ENCODE measurements at places on chromosomes 11 and 22.
A peak's percentile ranks its signal among the peaks of the same experiment; 100 is the strongest.

DNA sequence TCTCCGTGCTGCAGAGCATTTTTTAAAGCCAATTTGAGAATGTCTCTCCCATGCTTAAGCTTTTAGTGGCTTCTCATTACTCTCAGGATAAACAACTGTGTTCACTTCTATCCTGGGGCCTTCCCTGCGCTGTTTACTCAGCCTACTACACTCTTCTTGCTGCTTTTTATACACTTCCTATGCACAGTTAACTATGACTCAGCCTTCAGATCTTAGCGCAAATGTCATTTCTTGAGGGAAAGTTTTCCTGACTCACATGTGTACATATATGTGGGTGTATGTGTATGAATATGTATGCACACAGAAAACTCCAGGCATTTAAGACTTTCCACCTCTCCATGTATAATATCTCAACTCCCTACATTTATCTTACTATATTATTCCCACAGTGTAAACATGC is 9.8 kb downstream of the THAP12 start:
- no peak for DNase-seq

DNA sequence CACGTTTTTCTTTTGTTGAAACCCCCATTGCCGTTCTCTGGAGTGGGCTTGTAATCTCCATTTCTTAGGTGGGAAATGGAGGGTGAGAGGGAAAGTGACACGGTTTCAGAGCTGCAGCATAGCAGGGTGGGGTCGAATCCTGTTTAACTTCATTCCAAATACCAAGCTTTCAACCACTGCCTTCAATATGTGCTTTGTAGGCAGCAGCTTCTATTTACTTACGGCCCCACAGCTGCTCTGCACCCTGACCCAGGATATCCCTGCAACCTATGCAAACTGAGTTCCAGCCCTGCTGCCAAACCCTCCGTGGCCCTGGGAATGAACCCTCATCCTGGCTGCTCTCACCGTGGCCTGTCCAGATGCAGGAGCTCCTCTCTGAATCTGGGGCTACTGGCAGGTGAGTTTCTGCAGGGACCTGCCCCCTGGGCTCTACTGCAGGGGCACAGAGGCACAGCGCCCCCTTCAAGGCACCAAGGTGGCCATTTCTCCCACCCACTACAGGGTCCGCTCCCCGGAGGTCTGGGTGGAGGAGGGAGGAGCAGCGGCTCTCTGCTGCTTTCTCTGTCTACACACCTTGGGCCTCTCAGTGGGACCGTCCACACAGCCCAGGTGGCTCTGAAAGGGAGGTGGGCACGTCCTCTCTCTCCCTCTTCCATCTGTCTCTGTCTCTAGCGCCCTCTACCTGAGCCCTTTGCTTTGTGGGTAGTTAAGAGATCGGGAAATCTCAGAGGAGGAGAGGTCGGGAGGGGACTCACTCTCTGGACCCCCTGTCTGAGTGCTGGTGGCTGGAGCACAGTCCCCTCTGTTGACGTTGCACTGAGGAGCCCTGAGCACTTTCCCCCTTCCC is 279.1 kb downstream of the BRD1 start:
- DNase-seq: no peak

GRCh38 chr11:133606124-133606523 is 73.8 kb upstream of the OPCML start:
- DNase-seq: no peak

GRCh38 chr11:29260939-29261705 is 755.7 kb downstream of the KCNA4 start:
- no peak for DNase-seq

GRCh38 chr22:37496651-37497050 is 10.5 kb upstream of the MFNG start:
- no peak for DNase-seq

GRCh38 chr11:83662494-83662893 is 376.3 kb upstream of the CCDC90B start:
- no peak for DNase-seq

GRCh38 chr11:12832480-12833224 is 158.4 kb downstream of the TEAD1 start:
- DNase-seq: no peak

- no peak for DNase-seq
These were observed 14.8 kb upstream of the MAML2 start for GRCh38 chr11:96357794-96358193.

DNA sequence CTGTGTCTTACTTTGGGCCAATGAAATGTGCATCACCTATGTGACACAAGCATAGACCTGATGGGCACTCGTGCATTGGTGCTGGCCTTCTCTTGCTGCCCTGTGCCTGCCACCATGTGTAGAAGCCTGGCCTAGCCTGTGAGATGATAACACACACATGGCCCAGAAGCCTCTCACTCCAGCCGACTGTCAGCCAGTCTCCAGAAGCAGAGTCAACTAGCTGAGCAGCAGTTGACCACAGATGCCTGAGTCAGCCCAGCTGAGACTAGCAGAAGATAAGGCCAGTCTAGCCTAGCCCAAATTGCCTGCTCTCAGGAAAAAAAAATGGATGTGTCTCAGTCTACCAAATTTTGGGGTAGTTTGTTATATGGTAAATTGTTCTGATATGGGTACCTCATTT is 46.2 kb downstream of the CSNK2A3 start:
- DNase-seq: no peak

DNA sequence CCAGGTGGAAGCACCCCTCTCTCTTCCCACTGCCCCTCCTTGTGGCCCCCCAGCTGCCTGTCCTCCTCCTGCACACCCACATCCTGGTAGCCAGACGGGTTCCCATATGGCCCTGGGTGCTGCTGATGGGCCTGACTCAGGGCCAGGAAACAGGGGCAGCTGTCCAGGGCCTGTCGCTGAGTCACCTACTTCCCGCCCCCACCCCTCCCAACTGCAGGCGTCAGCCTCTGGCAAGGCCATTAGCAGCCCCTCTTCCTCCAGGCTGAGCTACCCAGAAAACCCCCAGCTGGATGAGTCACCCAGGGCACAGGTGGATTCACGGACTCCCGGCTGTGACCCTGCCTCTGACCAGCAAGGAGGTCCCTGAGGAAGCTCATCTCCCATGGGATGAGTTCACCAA is 6.9 kb upstream of the GAL start:
- peak; percentile 56 for DNase-seq

DNA sequence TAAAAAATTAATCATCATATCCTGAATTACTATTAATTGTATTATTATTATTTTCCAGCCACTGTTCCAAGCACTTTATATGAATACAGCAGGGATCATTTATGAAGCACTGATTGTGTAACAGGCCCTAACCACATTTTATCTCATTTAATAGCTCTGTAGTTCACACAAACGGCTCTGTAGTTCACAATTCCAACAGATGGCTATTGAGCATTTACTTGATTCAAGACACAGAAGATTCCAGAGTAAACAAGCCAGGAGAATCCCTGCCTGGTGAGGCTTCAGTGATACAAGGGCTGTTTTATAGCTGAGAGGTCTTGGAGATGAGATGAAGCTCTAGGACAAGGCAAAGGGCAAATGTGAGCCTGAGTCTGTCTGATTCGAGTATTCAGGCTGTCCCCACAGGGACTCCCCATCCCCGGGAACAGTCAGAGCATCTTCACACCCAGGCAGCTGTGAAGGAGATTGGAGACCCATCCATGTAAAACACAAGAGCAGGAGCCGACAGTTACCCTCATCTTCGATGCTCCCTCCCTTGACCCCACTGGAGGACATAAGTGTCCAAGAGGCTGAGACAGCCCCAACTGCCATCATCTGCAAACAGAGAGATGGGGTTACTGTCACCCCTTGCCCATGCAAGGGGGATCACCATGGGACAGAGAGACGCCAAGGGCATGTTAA is 222.5 kb downstream of the MN1 start:
- no peak for DNase-seq

DNA sequence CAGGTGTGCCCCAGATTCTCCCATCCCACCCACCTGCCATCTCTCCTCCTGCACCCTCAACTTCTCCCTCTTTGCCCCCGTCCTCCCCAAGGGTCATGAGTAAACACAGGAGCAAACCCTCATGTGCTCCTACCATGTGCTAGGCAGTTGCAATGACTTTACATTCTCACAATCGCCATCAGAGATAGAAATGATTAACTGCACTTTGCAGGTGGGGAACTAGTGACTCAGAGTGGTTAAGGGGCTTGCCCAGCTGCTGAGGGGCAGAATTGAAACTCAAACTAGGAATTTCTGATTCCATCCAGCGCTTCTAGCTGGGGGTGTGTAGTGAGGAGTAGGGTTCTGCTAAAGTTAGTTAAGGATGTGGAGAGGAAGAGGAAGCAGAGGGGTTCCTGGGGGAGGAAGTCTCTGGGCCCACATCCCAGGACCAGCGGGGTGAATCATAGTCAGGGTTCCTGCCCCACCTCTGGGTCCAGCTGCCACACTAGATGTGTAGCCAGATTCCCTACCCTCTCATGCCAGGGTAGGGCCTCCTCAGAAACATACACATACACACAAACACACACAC is 16.0 kb upstream of the PRG2 start:
- DNase-seq: no peak

DNA sequence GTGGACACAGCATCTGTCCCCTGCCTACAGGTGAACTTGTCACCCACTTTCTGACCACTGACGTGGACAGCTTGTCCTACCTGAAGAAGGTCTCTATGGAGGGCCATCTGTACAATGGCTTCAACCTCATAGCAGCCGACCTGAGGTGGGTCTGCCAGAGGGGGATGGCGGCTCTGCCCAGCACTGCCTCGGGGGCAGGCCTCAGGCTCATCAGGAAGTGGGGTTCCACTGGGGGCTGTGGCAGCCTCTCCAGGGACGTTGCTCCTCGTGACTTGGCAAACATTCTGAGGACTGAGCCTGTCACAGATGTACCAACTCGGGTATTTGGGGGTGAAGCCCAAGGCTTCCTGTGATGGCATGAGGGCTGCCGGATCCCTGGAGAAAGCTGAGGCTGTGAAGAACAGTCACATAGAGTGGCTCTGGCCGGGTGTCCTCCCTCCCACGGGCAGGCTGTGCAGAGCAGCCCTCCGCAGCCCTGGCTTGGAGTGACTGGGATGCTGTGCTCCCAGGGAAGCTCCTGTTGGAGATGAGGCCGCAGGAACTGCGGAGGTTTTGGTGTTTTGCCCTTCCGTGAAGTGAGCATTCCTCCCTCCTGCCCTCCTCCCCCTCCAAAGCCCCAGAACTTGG is 26.5 kb upstream of the DGCR8 start:
- DNase-seq: peak; percentile 50

GRCh38 chr11:35878741-35879140 is 65.1 kb upstream of the LDLRAD3 start:
- no peak for DNase-seq

- no peak for DNase-seq
These were observed 228.2 kb upstream of the BLID start for GRCh38 chr11:122344215-122344614.

- DNase-seq: no peak
These were observed 386.2 kb downstream of the NTM start for GRCh38 chr11:131756479-131757110.

DNA sequence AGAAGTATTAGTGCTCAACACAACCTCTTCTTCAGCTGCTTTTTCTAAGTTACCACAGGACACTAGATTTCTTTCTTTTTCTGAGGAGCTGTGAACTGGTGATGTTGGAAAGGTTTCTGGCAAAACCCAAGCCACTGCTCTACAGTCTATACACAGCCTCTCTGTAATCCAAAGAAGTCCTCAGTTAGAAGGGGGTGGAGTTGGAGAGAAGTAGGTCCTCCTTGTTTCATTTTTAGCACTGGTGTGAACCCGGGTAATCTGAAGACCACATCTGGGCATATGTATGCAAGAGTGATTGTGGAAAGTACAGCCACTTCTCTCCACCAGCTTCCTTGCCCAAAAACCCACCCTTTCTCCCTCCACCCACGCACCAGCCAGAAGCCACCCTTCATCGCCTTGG is 1168.1 kb downstream of the LRRC4C start:
- DNase-seq: no peak

DNA sequence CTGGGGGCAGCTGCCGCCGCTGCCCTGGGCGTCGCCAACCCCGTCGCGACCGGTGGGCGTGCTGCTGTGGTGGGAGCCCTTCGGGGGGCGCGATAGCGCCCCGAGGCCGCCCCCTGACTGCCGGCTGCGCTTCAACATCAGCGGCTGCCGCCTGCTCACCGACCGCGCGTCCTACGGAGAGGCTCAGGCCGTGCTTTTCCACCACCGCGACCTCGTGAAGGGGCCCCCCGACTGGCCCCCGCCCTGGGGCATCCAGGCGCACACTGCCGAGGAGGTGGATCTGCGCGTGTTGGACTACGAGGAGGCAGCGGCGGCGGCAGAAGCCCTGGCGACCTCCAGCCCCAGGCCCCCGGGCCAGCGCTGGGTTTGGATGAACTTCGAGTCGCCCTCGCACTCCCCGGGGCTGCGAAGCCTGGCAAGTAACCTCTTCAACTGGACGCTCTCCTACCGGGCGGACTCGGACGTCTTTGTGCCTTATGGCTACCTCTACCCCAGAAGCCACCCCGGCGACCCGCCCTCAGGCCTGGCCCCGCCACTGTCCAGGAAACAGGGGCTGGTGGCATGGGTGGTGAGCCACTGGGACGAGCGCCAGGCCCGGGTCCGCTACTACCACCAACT is 1.0 kb downstream of the FUT4 start:
- DNase-seq: peak; percentile 78

DNA sequence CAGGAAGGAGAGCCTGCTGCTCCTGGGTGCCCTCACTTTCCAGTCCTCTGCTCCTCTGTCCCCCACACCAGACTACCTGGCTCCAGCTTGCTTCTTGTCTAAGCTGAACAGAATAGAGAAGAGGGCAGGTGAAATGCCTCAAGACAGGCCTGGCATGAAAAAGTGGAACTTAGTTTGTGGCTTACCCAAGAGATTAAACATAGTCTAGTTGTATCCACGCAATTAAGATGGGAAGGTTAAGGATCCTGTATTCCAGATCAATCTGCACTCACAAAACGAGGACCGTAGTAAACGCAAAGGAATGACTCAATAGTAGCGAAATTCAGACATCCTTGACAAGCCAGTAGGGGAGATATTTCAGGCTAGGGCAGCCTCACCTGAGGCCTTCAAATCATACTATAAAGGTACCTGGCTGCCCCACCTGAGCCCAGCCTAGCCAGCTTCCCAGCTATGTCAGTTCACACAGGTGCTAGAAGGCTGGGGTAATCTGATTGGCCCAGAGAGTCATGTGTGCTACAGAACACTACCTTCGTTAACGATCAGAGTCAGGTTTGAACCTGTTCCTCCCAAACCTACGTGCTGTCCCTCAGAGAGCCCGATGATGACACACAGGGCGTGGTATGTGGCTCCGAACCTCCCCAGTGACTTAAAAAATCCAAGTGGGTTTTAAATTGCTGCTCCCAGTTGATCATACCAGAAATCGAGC is 46.5 kb downstream of the AHNAK start:
- no peak for DNase-seq

DNA sequence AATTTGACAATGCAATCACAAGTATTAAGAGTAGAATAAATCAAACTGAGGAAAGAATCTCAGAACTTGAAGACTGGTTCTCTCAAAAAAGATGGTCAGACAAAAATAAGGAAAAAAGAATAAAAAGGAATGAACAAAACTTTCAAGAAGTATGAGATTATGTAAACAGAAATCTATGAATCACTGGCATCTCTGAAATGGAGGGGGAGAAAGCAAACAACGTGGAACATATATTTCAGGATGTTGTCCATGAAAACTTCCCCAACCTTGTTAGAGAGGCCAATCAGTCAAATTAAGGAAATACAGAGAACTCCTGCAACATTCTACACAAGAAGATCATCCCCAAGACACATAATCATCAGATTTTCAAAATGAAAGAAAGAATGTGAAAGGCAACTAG is 235.7 kb downstream of the SBF2 start:
- DNase-seq: no peak

- no peak for DNase-seq
These were observed 177.6 kb downstream of the IGLL1 start for GRCh38 chr22:23402275-23403151.
